ENCODE measurements at places on chromosomes 1 and 21.

GRCh38 chr1:39574646-39575045, 1.9 kb downstream of the PABPC4 start:
- DNase-seq: no peak

GRCh38 chr1:31552489-31552888, 23.8 kb upstream of the TINAGL1 start:
- no peak for DNase-seq

DNA sequence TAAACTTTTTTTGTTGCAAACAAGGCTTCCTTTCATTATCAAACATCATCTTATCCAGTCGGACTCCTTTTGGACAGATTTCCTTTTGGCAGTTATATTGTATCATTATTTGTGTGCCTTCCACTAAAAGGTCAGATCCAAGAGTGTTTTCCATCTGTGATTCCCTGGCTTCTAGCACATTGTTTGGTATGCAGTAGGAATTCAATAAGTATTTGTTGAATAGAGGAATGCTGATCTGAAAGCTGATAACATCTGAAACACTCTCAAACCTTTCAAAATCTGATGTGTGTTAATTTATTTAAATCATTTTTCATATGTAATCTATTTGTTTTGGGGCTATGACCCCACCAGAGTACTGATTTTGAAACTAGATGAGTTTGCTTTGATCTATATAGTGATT, 39.0 kb downstream of the NDC1 start:
- no peak for DNase-seq

GRCh38 chr21:34235514-34235913, 128.3 kb upstream of the KCNE2 start:
- no peak for DNase-seq

GRCh38 chr1:202216691-202217090, 23.1 kb downstream of the LGR6 start:
- no peak for DNase-seq

Measured in stimulated activated CD4-positive, alpha-beta T cell treated with anti-CD3 and anti-CD28 coated beads, Interleukin-1b, Interleukin-23, amount 100 ng/mL, for 48 hours (primary cell).